ENCODE measurements at places on chromosomes 11 and 22.

DNA sequence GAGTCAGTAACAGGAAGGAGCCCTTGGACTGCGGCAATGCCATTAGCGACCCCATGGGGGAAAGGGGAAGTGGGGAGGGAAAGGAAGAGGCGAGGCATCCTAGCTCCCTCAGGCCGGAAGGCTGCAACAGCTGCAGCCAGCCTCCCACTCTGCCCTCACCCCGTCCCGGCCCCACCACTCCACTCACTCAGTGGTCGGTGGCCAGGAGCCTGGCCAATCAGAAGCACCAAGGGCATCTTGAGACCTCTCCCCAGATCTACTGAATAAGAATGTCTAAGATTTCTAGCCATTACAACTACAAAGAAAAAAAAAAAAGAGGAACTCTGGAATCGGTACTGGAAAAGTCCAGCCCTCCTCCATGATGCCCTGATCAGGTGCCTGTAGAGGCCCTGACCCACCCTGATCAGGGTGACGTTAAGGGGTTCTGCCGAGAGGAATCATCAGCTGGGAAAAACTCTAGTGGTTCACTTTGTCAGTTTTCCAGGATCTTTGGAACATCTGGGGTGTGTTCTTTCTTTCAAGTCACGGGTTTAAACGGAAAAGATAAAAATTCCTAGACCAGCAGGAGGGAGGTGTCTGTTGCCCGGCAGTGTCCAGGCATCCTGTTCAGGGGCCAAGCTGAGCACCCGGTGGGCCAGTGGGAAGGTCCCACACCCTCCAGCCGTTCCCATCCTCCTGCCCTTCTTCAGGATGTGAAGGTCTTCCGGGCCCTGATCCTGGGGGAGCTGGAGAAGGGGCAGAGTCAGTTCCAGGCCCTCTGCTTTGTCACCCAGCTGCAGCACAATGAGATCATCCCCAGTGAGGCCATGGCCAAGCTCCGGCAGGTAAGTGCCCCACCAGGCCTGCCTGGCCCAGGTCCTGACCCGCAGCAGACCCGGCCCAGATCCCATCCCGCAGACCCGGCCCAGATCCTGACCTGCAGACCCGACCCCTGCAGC is 14.4 kb downstream of the OAF start:
- no peak for DNase-seq

DNA sequence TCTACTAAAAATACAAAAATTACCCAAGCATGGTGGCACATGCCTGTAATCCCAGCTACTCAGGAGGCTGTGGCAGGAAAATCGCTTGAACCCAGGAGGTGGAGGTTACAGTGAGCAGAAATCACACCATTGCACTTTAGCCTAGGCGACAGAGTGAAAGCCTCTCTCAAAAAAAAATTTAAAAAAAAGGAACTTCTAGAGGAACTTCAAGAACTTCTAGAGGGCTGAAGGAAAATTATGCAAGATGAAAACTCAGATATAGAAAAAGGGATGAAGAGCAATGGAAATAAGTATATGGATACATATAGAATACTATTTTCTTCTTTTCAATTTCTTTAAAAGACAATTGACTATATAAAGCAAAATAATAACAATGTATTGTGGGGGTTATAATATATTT is 51.2 kb upstream of the PRR5 start:
- no peak for DNase-seq

GRCh38 chr11:93236741-93237675 is 39.2 kb upstream of the SLC36A4 start:
- DNase-seq: peak; percentile 13

- DNase-seq: peak; percentile 68
Observed at GRCh38 chr22:17914474-17914873, 109.9 kb downstream of the MICAL3 start.

DNA sequence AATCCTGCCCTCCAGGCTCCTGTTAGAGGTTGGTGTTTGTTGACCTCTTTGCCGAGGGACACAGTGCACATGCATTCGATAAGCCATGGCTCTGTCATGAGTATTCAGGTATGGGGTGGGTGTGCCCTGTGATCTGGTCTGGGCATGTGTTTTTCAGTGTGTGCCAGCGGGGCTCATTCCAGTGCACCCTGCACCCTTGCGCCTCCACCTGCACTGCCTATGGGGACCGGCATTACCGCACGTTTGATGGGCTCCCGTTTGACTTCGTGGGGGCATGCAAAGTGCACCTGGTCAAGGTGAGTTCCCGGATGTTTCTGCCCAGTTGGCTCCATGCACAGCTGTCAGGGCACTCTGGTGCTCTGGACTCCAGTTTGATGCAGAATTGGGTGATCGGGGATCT is 44.2 kb downstream of the OTOG start:
- no peak for DNase-seq

Measured in globus pallidus (tissue), 1 donor.